DMS79 (cell line): ENCODE measurements at places on chromosomes 16 and 17.

DNA sequence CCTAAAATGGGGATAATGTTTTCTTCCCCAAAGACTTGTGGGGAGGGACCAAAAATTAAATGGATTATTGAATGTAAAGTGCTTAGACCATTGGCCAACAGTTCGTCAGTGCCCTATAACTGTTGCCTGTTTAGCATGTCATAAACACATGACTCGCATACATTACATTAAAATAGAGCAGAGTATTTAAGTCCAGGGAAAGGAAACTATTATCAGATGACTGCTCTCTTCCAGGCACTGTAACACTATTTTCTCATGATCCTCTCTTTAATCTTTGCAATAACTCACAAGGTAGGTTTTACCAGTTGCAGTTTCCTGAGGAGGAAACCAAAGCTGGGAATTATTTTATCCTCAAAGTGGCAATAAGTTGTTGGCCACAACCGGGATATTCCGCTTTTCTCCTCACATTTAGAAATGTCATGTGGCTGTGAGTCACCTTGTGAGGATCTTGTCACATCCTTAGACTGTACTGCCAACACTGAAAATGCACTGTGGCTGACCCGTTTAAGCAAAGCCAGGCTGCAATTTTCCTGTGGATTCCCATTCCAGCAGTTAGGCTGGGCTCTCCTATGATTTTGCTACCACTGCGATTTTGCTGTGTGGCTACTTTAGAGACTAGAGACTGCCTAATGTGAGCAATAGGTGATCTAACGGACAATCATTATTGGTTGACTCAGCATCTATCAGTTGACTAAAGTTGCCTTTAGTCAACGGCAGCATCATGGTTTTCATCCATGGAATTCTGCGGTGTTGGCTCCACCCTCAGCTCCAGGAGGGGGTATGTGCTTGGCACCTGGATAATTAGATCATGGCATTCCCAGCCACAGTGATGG lies 58.3 kb upstream of the DHX40 start:
- DNase-seq = no peak

- peak; percentile 79 for DNase-seq
Measured at GRCh38 chr17:48121923-48122664, 14.5 kb downstream of the SNX11 start.

- DNase-seq = no peak
Measured at GRCh38 chr16:11662582-11662981, 5.7 kb upstream of the SNN start.

- DNase-seq = no peak
Measured at GRCh38 chr16:48850097-48850770, 240.3 kb upstream of the N4BP1 start.

GRCh38 chr17:67831268-67831667 lies 6.0 kb downstream of the BPTF start:
- no peak for DNase-seq

- DNase-seq = no peak
Measured at GRCh38 chr16:84643180-84643583, 5.1 kb upstream of the KLHL36 start.

- no peak for DNase-seq
Measured at GRCh38 chr17:37530420-37530819, 40.7 kb downstream of the DUSP14 start.

DNA sequence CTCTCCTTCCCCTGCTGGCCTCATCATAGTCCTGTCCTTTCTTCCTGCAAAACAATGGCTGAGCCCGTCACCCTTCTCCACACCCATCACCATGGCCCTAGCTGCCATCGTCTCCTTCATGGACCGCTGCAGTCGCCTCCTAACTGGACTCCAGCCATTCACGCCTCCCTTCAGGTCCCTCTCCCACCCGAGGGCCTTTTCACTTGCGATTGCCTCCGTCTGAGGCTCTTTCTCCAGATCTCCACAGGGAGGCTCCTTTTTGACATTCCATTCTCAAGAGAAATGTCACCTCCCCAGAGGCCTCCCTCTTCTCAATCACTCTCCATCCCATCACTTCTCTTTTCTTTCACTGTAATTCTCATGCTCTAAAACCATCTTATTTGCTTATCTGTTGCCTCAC lies 23.5 kb downstream of the GSG1L start:
- no peak for DNase-seq

GRCh38 chr17:32256012-32256700 lies 9.5 kb upstream of the RHBDL3 start:
- DNase-seq = no peak

DNA sequence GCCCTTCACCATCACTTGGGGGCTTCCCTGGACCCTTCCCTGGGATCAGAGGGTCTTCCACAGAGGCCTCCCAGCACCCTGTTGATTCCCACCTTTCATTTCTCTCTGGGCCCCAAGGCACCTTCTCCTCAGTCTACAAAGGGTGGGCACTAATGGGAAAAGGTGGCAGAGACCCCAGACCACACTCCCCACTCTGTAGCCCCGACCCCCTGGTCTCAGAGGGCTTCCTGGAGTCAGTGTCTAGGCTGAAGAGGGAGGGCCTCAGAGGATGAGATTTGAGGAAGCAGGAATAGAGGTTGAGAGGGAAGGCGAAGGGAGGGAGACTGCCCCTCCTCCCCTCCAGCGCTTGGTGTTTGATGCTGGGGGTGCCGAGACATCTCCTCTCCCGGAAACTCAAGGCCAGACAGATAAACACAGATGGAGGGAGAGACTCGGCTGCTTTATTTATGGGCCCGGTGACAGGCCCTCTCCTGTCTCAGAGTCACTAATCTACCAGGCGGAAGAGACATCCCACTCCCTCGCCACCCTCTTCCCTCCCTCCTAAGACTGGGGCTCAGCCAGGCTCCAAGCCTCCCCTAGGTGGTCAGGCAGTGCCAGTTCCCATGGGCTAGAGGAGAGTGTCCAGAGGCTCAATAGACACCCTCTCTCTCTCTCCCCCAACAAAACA lies 18.5 kb upstream of the SP2 start:
- no peak for DNase-seq

- DNase-seq = no peak
Measured at GRCh38 chr16:53323924-53324323, 110.3 kb upstream of the RBL2 start.

GRCh38 chr17:8254881-8255280 lies 5.8 kb downstream of the PFAS start:
- no peak for DNase-seq

- DNase-seq = no peak
Measured at GRCh38 chr16:79918916-79919315, 318.4 kb upstream of the MAF start.

GRCh38 chr17:77403854-77404253 lies 263.1 kb downstream of the SEC14L1 start:
- no peak for DNase-seq

GRCh38 chr17:15085890-15086677 lies 179.0 kb downstream of the PMP22 start:
- DNase-seq = no peak

DNA sequence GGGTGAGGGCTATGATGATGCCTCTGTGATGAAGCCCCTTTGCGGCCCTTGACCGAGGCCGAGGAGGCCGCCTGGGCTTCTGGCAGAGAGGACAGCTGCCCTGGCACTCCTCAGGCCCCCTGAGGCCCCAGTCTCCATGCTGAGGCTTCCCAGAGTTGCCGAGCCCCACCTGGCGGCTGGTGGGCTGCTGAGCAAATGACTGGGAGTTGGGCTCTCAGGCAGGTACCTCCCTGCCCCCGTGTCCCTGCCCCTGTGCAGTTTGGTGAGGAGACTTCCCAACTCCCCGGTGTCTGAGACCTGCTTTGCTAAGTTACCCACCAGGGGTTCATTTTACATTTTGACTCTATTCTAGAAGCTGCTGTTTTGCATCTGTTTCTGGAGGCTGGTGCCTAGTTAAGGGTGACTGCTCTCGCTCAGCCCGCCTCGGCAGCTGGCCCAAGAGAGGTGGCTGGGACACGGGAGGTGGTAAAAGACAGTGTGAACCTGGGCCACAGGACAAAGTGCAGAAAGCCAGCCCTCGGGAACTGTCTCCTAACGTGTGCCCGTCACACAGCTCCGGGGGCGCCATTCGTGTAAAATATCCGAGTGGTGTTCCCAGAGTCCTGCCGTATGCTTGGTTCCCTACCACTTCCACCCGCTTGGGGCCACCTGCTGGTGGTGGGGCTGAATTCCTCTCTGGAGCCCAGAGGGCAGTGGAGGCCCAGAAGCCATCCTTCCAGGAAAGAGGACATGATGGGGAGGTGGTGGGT lies 134.5 kb downstream of the RAB11FIP4 start:
- no peak for DNase-seq

GRCh38 chr17:31493656-31494155 lies 102.2 kb downstream of the RAB11FIP4 start:
- DNase-seq = no peak

DNA sequence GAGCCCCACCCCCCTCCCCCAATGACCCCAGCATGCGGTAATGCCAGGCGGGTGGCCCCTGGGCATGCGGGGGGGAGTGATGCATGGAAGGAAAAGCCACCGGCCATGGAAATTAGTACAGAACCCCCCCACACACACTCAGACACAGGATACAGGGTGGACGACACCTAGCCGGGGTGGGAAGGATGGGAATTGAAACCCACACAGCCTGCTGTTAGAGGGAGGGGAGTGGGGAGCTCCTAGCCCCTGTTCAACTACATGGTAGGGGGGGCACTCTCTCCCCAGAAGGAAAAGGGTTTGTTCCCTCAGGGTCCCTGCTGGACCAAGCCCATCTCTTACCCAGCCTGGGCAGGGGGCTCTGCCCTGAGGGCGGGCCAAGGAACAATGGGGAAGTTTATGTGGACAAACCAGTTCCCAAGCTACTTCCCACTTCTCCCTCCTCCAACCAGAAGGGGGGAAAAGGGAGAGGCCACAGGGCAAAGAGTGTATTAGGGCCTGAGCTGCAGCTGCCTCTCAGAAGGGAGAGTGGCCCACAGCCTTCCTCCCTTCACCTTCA lies 5.2 kb downstream of the TMUB2 start:
- DNase-seq = no peak

DNA sequence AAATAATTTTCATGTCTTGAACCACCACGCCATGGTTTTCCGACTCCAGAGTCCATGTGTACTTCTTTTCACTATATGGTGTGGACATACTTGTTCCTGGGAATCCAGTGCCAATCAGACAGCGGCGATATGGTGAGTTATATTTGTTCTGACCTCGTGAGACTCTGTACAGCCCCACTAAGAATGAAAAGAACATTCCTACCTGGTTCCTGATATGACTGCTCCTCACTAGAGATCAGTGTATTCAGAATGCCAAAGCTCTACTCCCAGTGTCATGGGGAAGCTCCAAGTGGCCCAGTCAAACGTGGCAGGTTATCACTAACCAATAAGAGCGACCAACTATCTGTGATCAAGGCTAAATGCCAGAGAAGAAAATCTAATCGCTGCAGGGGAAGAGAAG lies 6.1 kb downstream of the C16orf46 start:
- DNase-seq = no peak

- DNase-seq = no peak
Measured at GRCh38 chr17:32933881-32934280, 5.9 kb downstream of the TMEM98 start.

- DNase-seq = no peak
Measured at GRCh38 chr16:46607529-46607928, 13.7 kb downstream of the SHCBP1 start.

DNA sequence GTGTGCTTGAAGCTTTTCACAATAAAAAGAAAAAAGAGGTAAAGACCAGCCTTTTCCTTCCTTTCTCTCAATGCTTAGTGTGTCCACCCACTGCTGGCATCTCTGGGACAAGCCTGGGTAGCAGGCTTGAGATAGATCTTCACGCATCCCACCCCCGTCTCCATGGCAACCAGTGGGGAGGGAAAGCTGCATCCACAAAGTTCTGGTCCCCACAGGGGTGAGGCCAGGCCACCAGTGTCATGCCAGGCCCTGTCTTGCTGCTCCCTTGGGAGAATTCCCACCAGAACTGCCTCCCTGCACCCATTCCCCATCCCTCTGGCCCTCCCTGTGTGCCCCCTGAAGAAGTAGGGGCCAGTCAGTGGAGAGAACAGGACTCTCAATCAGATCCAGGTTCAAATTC lies 259.9 kb downstream of the MRTFB start:
- no peak for DNase-seq

DNA sequence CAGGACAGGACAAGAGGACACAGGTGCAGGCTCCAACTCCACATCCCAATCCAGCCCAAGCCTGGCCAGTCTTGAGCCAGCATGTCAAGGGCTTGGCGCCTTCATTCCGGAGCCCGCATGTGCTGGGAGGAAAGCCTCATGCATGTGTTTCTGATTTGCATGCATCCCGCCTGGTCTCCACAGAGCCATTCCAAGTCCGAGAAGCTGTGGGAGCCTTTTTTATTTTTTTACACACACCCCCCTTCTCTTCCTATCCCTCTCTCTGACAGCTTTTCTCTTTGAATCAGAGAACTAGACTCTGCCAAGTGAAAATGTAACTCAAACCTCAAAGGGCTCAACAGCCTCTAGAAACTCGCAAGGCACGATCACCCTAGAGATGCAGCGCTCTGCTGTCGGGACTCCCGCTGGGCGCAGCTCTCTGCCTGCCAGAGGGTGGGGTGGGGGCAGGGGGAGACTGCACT lies 45.1 kb downstream of the NOG start:
- no peak for DNase-seq

GRCh38 chr17:74008196-74008595 lies 195.3 kb upstream of the RPL38 start:
- no peak for DNase-seq

- no peak for DNase-seq
Measured at GRCh38 chr16:63337264-63337663, 1301.0 kb upstream of the CDH8 start.

DNA sequence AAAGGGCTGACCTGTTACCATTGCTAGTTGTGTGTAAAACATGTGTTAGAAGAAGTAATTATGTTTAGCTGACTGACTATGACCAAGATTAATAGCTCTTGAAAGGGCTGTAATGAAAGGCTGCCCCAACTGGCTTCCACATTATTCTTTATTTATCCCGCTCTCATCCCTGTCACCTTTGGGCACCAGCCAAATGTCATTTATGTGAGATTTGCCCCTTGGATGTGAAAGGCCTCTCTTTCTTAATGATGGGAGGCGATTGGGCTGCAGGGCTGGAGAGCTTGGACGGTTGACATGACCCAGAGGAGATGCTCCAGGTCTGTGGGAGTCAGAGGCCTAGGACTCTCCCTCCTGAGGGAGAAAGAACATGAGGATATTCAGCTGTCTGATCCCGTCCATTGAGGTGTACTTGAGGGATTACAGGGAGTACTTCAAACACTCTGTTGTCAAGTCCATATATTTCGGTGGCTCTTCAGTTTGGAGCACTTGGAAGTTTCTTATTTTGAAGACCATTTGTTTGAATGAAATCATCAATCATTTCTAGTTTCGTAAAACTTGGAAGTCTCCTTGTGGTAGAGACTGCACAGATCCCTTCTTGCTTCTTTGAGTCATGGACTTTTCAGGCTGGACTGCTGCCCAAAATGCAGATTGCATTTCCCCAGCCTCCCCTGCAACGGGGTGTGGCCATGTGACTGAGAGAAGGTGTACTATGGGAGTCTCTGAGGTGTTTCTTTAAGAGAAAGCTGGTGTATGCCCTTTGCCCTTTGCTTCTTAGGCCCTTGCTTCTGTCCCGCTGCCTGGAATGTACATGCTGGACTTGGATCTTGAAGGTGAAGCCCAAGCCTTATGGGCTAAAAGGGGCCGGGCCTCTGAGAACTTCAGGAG lies 51.3 kb downstream of the FTO start:
- peak; percentile 43 for DNase-seq
